ENCODE measurements at places on chromosomes 13 and 19. TPM values are rescaled to one million over a fixed set of nuclear protein-coding genes. Genes with fewer than 3 reads are reported as not detected.

DNA sequence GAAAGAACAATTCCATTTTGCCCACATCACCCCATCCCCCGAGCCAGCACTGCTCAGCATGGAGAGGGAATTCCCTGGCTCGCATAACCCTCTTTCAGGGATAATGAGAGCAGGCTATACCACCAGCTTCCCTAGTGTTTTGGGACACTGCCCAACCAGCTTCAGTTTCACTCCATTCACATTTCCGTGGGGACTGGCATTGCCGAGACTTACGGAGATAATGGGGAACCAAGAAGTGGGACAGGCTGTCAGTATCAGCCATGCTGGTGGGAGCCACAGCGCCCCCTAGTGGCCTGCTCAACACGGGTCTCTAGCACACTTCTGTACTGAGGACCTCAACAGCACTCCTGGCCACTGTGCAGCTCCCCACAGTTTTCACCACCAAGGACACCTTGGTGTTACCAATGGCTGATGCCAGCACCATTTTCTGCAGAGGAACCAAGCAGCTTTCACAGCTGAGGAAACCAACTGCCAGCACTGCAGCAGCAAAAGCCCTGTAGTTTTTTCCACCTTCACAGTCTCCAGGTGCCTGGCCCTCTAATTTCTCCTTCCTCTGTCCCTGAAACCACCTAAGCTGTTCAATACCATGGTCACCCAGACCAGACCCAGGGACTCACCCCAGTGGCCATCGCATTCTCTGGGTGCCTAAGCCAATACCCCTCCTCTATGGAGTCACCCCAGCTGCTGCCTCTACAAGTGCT is 23.7 kb downstream of the SLC6A16 start:
- no peak overlapping the region for H3K4me3 ChIP-seq
- no peaks in the 10 kb centered on the region for H3K27me3 ChIP-seq
- peak; percentile 78 for DNase-seq
- H3K36me3 ChIP-seq, result no peaks in the 10 kb centered on the region
- no peak overlapping the region for H3K27ac ChIP-seq
- peaks cover 10% of the 10 kb centered on the region for H3K4me1 ChIP-seq

DNA sequence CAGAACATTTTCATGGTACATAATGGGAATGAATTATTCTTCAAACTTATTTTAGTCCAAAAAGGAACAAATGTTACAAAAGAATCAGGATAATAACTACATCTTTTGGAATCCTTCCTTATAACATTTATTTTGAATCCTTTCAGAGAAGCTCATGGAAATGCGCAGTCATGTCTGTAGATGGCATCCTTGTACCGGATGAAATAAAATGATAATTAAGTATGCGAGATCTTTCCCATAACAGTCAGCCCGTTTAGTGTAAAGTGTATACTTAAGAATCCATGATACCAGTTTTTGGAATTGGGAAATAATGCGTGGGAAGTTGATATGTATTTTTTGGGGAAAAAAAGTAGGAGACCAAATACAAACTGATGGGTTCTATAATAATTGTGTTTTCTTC is 418.8 kb downstream of the GPC5 start:
- H3K4me3 ChIP-seq, result no peak overlapping the region
- no peak for DNase-seq
- no peaks in the 10 kb centered on the region for H3K4me1 ChIP-seq
- no peaks in the 10 kb centered on the region for H3K27me3 ChIP-seq

DNA sequence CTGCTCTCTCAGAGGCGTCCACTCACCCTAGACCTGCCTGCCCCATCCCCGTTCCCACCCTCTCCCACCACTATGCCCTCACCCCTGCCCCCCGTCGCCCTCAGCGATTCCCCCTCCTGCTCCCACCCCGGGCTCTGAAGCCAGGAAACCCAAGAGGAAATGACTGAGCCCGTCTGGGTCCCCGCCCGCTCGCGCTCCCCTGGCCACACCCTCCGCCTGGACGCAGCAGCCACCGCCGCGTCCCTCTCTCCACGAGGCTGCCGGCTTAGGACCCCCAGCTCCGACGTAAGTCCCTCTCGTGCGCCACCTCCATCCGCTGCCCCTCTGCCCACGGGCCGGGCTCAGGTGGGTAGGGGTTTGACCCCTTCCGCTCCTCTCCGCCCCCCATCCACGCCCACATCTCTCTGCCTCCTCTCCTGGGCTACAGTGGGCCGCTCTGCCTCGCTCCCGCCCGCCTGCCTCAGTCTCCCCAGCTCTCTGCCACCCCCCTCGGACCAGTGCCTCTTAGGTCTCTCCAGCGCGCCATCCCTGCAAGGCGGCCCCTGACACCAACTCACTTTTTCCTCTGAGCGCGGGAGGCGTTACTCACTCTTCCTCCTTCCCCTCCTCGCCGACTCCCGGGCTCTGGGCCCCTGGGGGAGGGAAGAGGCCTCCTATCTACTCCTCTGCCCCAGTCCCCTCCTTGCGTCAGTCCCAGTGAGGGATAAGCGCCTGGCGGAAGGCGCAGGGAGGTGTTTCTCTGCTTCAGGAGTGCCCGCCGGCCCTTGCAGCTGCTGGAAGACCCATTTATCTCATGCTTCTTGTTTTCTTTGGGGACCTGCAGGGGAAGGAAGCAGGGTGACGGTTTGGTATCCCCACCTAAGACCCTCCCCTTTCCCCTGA is at the start of gene FXYD5:
Gene FXYD5, plus strand, starts transcription at position 211 of the 882 bp plus-strand sequence. CDS start 816 bp downstream, outside the sequence.
- H3K36me3 ChIP-seq, result peaks cover 29% of the 10 kb centered on the region
- H3K27me3 ChIP-seq, result no peaks in the 10 kb centered on the region
- H3K27ac ChIP-seq, result peak within 1 kb of the TSS; percentile 80
- H3K4me3 ChIP-seq, result peak within 1 kb of the TSS; percentile 80
- peaks cover 35% of the 10 kb centered on the region for H3K4me1 ChIP-seq

DNA sequence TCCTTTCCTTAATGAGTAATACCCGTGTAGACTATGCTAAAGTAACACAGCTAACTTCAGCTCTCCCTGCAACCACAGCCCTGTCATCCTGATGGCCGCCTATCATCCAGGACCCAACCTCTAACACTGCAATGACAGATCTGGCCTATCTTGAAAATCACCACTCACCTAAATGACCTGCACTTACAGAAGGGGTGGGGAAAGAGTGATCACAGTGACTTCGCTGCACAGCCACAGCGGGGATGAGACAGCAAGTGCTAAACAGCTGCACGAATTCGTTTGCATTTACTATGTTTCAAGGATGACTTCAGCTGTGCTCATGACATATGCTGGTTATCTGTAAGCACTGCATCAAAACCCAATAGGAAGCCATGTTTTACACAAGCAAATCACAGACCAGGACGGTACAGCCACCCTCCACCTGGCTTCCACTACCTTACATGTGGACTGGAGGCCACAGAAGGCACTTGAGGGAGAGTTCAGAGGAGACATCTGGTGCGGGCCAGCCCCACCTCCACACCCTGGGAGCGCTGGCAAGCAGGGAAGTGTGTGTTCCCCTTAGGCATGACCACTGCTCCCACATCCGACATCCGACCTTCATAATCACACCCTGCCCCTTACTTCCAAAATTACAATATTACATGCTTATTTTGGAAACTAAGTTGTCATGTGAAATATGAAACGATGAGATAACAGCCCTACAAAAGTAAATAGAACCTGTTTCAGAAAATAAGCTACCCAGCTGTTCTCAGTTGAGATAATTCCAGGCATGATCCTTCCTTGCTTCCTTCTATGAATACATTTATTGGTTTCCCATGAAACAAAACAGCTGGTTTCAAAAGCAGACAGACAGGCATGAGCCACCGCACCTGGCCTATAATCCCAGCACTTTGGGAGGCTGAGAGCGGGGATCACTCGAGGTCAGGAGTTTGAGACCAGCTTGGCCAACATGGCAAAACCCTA is 95.7 kb downstream of the STK24 start:
- peak; percentile 32 for DNase-seq
- H3K4me3 ChIP-seq, result no peak overlapping the region
- no peaks in the 10 kb centered on the region for H3K36me3 ChIP-seq
- no peaks in the 10 kb centered on the region for H3K27me3 ChIP-seq
- peaks cover 53% of the 10 kb centered on the region for H3K4me1 ChIP-seq

DNA sequence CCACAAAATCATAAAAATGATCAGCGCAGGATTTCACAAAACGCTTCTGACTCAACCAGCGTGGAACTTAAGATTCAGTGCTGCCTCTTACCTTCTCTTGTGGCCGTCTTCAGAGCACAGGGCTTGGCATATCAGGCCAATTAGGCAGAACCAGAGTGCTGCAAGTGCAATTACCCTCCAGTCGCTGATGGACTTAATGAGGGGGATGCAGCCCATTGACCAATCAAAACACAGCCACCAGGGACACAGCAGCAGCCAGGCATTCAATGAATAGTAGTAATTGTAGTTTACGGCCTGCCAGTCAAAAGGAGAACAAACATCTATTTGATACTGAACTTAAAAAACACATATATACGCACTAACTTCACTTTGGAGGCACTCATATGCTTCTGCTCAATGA is 38.2 kb downstream of the TMTC4 start:
- H3K4me3 ChIP-seq, result no peak overlapping the region
- H3K27me3 ChIP-seq, result no peaks in the 10 kb centered on the region
- H3K36me3 ChIP-seq, result peaks cover 22% of the 10 kb centered on the region
- H3K27ac ChIP-seq, result no peak overlapping the region
- no peak for DNase-seq

GRCh38 chr13:37995092-37995491 is 125.5 kb upstream of the TRPC4 start:
- no peaks in the 10 kb centered on the region for H3K36me3 ChIP-seq
- no peak for DNase-seq
- no peaks in the 10 kb centered on the region for H3K4me1 ChIP-seq
- H3K27me3 ChIP-seq, result no peaks in the 10 kb centered on the region

DNA sequence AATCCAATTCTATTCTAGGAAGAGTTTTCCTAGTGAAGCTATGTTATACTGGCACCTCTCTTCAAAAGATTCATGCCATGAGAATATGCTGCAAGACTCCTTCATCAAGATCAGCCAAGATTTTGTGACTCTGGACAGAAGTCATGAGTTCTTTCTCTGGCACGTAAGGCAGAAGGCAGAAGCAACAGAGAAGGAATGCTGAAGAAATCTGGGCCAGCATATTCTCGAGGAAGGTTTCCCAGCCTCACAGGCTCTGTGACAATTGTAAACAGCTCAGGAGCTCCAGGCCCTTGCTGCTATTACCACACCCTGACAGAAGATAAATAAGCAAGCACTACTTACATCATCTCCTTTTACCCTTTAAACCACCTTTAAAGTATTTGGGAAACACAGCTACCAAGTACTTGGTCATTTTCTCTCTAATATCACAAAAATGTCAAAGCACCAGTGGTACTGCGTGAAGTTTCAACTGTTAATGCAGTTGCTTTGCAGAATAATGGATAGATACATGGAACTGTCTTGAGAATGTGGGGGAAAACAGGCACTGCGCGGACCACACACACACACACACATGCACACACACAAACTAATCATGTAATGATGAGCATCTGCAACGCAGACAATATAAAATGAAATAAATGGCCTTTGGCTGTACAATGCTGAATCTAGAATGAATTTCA is 55.4 kb downstream of the INTS6 start:
- H3K4me1 ChIP-seq, result no peaks in the 10 kb centered on the region
- H3K27me3 ChIP-seq, result no peaks in the 10 kb centered on the region
- no peak overlapping the region for H3K4me3 ChIP-seq

DNA sequence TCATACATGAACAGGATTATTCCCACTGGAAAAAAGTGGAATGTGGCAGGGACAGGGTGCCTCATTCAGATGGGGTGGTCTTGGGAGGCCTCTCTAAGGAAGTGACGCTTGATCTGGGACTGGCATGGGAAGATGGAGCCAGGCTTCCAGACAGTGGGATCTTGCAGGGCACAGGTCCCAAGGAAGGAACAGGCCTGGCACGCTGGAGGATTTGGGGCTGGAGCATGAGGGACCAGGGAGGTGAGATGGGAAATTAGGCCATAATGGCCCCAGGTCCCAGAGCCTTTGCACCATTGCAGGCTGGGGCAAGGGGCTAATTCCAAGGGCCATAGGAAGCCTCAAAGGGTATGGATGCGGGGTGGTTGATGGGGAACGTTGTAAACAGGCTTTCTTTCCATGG is 9.2 kb downstream of the ZNF536 start:
- no peaks in the 10 kb centered on the region for H3K4me1 ChIP-seq
- no peak overlapping the region for H3K27ac ChIP-seq
- no peaks in the 10 kb centered on the region for H3K36me3 ChIP-seq
- no peak overlapping the region for H3K4me3 ChIP-seq
- DNase-seq, result no peak

DNA sequence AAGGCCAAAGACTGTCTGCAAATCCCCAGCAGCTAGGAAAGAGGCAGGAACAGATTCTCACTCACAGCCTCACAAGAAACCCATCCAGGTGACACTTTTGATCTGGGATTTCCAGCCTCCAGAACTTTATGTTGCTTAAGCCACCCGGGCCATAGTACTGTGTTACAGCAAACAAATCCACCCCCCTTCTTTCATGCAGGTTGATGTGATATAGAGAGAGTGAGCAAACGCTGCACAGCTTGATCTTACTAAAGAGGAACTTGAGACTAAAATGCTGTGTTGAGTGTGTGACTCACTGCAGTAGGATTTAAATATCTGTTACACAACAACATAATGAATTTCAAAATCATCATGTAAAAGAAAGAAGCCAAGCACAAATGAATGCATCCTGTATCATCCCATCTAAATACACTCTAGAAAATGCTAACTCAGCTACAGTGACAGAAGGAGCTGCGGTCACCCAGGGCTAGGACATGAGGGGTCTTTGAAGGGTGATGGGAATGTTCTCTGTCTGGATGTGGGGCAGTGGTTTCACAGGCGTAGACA is 32.2 kb downstream of the RCBTB2 start:
- no peak overlapping the region for H3K4me3 ChIP-seq
- H3K4me1 ChIP-seq, result peaks cover 60% of the 10 kb centered on the region
- no peaks in the 10 kb centered on the region for H3K36me3 ChIP-seq
- DNase-seq, result peak; percentile 17

GRCh38 chr13:52454459-52454819 is 839 bp upstream of the CKAP2 start:
- DNase-seq, result peak; percentile 26
- no peaks in the 10 kb centered on the region for H3K27me3 ChIP-seq
- peak overlapping the region; percentile 60 for H3K4me3 ChIP-seq
- H3K36me3 ChIP-seq, result no peaks in the 10 kb centered on the region
- H3K4me1 ChIP-seq, result peaks cover 12% of the 10 kb centered on the region

DNA sequence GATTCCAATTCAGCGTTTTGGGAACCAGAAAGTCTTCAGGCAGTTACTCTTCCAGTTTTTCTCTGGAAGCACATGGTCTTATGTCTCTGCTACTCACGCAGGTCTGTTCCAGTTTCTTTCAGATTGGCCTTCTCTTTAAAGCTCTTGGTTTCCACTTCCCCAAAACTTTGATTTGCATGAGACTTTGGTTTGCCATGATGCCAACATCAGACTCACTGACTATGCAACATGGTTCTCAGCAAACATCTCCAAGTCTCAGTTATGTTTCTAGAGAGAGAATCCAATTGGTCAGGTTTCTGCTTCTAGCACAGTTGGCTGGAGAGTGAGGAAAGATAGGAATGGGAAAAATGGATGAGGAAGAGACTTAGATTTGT is 3.1 kb downstream of the AKAP11 start:
- no peak overlapping the region for H3K4me3 ChIP-seq
- no peaks in the 10 kb centered on the region for H3K36me3 ChIP-seq
- no peaks in the 10 kb centered on the region for H3K27me3 ChIP-seq
- peak; percentile 25 for DNase-seq

Gene NALCN
- total RNA-seq, result not detected

Gene ZNF814
- total RNA-seq, result 25.2 TPM

Gene NCR1
- total RNA-seq, result 342 TPM
